Stimulated activated CD4-positive, alpha-beta T cell treated with anti-CD3 and anti-CD28 coated beads, Interleukin-2, amount 100 ng/mL, for 24 hours (primary cell): ENCODE measurements at places on chromosomes 12 and 14.

DNA sequence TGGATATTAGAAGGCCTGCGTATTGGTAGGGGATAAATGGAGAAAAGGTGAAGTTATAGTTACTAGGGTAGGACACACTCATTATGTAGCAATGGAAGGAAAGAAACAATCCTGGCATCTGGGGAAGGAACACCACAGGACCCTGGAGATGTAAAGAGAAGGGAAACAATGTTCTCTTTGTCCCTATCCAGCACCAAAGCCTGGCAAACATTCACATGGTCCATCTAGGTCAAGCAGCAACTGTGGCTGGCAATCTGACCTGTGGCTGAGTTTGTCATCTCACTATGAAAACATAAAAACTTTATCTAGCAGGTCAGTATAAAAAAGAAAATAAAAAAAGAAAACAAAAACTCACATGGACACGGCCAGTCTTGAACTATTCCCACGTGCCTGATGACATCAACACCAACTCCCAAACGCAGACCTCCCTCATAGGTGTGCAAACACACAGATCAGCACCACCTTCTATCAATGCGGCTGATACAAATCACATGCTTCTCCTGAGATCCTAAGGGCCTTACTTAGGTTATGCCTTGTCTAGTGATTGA is 2.6 kb downstream of the POMT2 start:
- no peak for DNase-seq

DNA sequence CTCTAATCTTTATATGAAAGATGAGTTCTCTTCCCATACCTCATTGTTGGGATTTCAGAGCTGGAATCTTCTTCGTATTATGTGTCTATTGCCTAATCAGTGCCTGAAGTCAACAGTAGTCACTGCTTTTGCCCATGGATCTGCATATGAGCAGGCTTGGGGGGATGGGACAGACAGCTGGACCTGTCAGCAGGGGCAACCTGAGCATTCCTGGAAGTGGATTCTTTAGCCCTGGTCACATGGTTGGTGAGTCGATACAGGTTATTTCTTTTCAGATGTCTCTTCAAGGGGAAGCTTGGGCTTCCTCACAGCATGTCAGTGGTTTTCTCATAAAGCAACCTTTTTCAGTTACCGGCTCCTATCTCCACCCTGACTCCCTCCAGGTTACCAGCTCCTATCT is 97.3 kb upstream of the RBM19 start:
- no peak for DNase-seq

GRCh38 chr14:105738638-105739037 is 212.3 kb downstream of the TMEM121 start:
- DNase-seq = no peak

- DNase-seq = no peak
Observed at GRCh38 chr12:78571953-78572352, 292.6 kb upstream of the SYT1 start.

GRCh38 chr14:88786715-88787114 is 6.0 kb downstream of the EML5 start:
- DNase-seq = no peak

- no peak for DNase-seq
Observed at GRCh38 chr12:116607039-116607438, 47.9 kb downstream of the MAP1LC3B2 start.

GRCh38 chr12:34126239-34126641 is 103.9 kb downstream of the ALG10 start:
- DNase-seq = no peak

GRCh38 chr14:44029933-44030332 is 477.1 kb downstream of the FSCB start:
- no peak for DNase-seq

DNA sequence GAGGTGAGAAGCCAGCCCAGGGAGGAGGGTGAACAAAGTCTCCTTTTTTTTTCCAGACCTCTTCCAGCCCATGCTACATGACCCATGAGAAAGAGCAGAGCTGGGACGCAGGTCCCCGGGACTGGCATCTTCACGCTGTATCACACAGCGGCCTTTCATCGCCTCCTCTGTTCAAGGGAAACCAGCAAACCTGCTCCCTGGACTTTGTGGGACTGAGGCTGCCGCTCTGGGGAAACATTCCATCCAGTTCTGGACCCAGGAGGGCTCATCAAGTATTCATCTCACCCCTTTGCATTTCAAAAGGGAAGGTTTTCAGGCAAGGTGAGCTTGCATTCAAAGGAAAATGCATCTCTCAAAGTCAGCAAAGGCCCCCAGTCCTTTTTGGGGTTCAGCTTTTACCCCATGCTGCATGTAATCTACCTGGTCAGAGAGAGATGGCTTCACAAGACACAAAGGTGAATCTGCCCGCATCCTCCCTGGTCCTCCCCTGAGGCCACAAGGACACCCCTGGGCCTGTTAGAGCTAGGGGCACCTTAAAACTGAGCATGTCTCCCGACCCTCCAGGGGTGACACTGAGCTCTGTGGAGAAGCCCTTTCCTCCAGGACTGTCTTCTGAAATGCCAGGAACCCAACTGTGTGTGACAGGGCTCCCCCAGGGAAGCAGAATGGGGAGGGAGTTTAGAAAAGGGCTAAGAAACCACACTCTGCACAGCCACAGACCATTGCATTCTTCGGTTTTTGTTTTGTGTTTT is 21.2 kb upstream of the MEG3 start:
- DNase-seq = no peak

GRCh38 chr12:52207895-52208294 is 16.1 kb upstream of the KRT80 start:
- DNase-seq = no peak

- DNase-seq = no peak
Observed at GRCh38 chr14:89630101-89630829, 213.2 kb upstream of the FOXN3 start.

DNA sequence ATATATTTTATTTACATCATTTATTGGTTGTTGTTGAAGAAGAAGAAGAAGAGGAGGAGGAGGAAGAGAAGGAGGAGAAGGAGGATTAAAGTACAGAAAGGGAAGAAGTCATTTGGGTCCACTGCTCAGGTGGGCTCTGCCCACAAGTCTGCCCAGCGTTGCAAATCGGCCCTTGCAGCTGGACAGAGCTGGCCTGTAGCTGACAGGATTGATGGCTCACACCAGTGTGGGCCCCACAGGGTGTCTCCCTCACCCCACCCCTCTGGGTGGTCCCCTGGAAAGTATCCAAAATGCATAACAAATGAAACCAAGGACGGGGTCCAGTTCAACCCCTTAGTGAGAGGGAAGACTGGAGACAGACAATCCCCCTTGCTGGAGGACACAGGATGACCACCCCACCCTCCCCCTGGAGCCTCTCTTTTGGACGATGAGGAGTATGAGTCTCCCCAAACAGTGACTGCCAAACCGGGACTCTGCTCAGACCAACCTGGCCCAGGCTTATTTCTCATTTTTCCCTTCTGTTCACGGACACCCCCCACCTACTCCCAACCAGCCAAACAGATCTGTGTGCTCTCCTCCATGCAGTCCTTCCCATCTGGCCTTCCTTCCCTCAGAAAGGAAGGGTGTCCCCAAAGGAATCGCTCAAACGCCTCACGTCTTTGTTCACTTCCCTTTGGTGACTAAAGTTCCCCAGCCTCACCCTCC is 17.7 kb downstream of the DPF3 start:
- DNase-seq = no peak

- no peak for DNase-seq
Observed at GRCh38 chr12:24553259-24553658, 395.6 kb downstream of the BCAT1 start.

DNA sequence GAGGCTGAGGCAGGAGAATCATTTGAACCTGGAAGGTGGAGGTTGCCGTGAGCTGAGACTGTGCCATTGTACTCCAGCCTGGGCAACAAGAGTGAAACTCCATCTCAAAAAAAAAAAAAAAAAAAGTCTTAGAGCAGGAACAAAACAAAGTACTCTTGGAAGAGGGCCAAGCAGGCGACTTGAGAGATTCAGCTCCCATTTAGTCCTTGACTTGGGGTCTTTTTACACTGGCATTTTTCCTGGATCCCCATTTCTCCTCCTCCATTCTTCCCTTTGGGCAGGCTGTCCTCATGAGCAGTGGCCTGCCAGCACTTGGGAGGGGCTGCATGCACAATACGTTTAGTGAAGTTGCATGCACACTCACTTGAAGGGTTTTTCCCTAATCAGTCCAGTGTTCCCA is 72.9 kb downstream of the C14orf132 start:
- DNase-seq = no peak
